ENCODE measurements at places on chromosomes 6 and 20.

DNA sequence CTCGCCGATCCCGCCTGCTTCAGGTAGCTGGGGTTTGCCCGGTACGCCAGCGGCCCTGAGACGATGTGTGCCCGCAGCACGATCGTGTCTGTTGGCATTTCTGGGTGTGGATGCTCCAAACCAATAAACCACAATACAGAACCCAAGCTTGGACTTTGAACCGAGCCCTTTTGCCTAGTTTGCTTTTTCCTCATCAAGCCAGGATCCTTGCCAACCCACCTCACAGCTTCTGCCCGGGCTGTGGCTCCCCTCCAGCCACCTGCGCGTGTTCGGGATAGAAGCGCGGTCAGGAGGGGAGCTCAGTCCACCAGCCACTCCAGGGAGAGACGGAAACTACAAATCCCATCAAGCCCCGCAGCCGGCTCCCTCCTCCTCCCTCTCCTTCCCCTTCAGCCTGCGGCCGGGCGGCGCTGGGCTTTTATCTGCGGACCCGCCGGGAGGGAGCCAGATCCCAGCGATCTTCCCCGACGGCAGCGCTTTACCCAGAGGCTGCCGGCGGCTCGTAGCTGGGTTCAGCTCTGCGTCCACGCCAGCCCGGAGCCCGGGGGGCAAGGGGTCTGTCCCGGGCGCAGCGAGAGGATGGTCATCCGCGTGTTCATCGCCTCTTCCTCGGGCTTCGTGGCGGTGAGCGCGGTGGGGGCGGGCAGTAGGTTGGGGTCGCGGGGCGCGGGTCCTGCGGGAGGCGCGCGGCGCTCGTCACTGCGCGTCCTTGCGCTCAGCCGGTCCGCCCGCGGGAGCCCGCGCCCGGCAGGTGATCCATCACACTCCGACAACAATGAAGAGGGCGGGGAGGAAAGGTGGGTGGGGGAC lies at the start of gene SH3BGRL2:
SH3BGRL2 (plus strand) TSS at position 447 of the 810 bp plus-strand sequence; CDS start at position 580, 133 bp downstream.
- peak; percentile 62 for DNase-seq

- DNase-seq = no peak
Measured at GRCh38 chr20:37526839-37527637, 638 bp downstream of the BLCAP start.

- DNase-seq = peak; percentile 92
Measured at GRCh38 chr6:138970856-138971425, 17.1 kb downstream of the REPS1 start.

- peak; percentile 97 for DNase-seq
Measured at GRCh38 chr6:37059344-37060194, 54.1 kb downstream of the FGD2 start.

GRCh38 chr6:71289039-71289801 lies 609 bp downstream of the OGFRL1 start:
- DNase-seq = no peak

All from fibroblast of skin of scalp (primary cell).